ENCODE measurements at places on chromosomes 6 and 20. TPM values are rescaled to one million over a fixed set of nuclear protein-coding genes. Genes with fewer than 3 reads are reported as not detected.

The CD93 gene
- 1.8 TPM for total RNA-seq

The FAM83C gene
- total RNA-seq: not detected

The SGK2 gene
- 0.37 TPM for total RNA-seq

The E2F3 gene
- 33.9 TPM for total RNA-seq

The BANF2 gene
- not detected for total RNA-seq

The PRDM13 gene
- total RNA-seq: not detected

The CLDN20 gene
- not detected for total RNA-seq

The OR5V1 gene
- total RNA-seq: not detected

The CENPQ gene
- total RNA-seq: 13.9 TPM

DNA sequence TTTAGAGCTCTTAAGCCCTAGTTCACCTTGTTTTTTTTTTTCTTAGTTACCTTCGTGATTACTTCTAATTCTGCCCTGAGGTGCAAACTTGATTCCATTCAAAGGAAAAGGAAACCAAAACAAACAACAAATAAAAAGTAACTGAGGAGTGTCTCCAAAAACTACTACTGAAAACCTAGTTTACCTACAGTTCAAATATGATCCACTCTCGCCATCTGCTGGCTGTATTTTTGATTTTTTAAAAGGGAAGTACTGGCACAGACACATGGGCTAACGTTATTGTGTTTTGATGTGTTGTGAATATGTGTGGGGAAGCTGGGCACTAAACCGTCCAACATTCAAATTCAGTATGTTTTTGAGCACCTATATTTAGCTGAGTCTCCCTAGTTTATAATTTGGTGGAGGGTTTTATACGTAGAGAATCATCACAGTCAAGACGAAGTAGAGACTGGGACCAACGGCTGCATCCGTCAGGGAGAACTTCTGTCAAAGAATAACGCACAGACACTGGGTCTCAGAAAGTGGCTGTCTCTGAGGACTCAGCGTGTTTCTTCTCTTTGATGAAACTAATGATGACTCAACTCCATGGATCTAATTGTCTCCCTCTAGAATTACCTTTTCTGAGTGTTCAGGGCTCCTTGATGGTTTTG, 373.5 kb upstream of the BTBD3 start:
- H3K4me3 ChIP-seq: no peak overlapping the region
- no peak overlapping the region for H3K27ac ChIP-seq
- H3K27me3 ChIP-seq: no peaks in the 10 kb centered on the region
- no peaks in the 10 kb centered on the region for H3K4me1 ChIP-seq

DNA sequence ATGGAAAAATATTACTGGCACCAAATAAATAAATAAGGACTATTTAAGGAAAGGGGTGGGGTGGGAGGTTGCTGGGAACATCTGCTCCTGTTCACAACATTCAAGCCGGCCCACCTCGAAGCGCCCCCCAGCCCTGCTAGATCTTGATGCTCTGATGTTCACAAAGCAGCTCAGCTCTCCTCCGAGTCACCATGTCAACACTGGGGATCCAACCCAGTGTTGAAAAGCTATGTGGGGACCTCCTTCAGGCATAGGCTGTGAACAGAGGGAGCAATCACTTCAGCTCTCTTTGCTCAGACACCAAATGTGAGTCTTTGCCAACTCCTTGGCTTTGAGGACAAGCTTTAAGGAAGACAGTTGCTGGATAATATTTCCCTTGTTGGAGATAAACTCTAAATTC, 176.8 kb upstream of the NT5E start:
- no peak overlapping the region for H3K4me3 ChIP-seq
- no peaks in the 10 kb centered on the region for H3K36me3 ChIP-seq
- H3K27me3 ChIP-seq: no peaks in the 10 kb centered on the region
- H3K27ac ChIP-seq: no peak overlapping the region
- H3K4me1 ChIP-seq: no peaks in the 10 kb centered on the region

GRCh38 chr6:35477028-35477427, 8.8 kb downstream of the RPL10A start:
- no peak overlapping the region for H3K27ac ChIP-seq
- H3K4me3 ChIP-seq: no peak overlapping the region
- no peak for DNase-seq
- peaks cover 10% of the 10 kb centered on the region for H3K4me1 ChIP-seq

DNA sequence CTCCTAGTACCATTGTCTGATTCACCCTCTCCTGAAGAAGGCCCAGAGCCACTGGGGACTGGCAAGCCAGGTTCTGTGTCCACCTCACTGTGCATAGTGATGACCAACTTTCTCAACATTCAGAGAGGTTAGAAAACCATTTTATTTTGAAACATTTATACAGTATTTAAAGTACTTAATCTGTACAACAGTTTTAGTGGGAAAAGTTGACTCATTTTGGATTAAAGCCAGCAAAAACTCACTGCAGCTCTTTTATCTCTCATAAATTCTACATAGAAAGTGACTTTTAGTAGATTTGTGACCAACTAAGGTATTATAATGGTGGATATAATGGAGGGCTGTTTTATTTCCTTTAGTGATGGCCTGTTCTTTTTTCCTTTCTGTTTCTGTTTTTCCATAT, 9.7 kb downstream of the TULP4 start:
- no peaks in the 10 kb centered on the region for H3K27me3 ChIP-seq
- H3K4me3 ChIP-seq: no peak overlapping the region
- peak overlapping the region; percentile 51 for H3K27ac ChIP-seq
- peaks cover 30% of the 10 kb centered on the region for H3K36me3 ChIP-seq
- H3K4me1 ChIP-seq: peaks cover 34% of the 10 kb centered on the region

DNA sequence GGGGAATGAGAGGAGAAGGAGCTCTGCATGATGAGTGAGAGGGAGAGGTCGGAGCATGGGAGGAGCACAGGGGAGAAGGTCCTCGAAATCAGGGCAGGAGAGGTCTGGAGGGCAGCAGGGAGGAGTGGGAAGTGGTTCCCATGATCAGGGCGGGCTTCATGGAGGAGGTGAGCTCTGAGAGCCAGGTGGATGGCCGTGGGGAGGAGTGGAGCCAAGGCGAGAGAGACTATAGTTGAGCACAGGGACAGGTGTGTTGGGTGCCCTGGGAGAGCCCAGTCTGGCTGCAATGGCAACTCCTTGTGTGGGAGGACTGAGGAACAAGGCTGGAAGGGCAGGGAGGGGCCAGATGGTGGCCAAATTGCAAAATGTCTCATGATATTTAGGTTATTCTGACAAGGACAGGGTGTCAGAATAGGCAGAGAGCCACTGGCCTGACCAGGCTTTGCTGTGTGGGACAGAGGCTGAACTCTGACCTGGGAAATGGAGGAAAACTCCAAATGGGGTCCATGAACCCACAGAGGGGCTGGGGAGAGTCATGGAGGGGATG, 21.4 kb downstream of the TTBK1 start:
- no peak overlapping the region for H3K4me3 ChIP-seq
- H3K4me1 ChIP-seq: peaks cover 5% of the 10 kb centered on the region
- peaks cover 12% of the 10 kb centered on the region for H3K27me3 ChIP-seq

DNA sequence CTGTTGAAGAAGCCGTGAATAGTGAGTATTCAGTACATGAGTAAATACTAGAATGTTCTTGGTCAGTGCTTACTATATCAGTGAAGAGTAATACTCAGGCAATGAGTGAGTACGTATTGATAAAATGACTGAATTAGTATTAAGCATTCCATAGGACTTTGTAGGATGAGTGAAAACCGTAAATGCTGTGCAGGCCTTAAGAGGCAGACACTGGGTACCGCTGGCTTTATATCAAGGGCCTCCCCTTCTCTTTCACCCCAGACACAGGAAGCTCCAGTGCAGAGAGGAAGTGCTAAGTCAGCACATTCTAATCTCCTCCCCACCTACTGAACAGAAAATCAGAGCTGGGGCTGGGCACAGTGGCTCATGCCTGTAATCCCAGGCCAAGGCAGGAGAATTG, 24.2 kb downstream of the POFUT1 start:
- H3K27ac ChIP-seq: peak overlapping the region; percentile 94
- no peak overlapping the region for H3K4me3 ChIP-seq
- H3K4me1 ChIP-seq: peaks cover 30% of the 10 kb centered on the region
- peaks cover 52% of the 10 kb centered on the region for H3K36me3 ChIP-seq
- DNase-seq: peak; percentile 59

DNA sequence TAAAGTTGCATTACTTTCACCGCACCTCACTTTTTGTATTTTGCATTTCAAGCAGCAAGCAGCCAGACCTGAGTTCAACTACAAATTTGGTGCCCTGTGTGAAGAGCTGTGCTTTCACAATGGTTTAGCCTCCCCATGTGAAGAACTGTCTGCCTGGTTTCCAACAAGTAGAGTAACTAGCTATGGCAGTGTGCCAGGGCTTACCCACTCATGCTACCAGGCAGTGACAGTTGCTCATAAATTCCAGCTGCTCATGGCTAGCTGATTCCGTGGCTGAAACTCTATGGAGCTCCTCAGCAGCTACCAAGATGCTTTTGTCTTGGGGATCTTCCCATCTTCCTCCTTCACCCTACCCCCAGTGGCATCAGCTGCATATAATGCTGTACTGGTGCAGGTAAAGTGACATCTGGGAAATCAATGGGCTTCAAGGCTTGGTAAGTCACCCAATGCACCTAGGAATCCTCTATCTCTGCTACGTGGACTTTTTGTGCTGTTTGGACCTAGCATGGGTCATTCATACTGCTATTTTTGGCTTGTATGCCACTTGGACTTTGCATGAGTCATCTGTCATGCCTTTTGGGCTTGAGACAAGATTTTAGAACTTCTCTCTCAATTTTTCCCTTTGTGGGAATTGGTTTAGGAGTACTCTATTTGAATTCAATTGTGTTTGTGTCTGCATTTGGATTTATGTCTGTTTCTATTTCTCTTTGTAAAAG, 176.5 kb upstream of the GJE1 start:
- H3K27ac ChIP-seq: no peak overlapping the region
- no peaks in the 10 kb centered on the region for H3K4me1 ChIP-seq
- no peak overlapping the region for H3K4me3 ChIP-seq
- DNase-seq: no peak
- no peaks in the 10 kb centered on the region for H3K27me3 ChIP-seq

- no peaks in the 10 kb centered on the region for H3K4me1 ChIP-seq
- H3K27ac ChIP-seq: no peak overlapping the region
- H3K27me3 ChIP-seq: no peaks in the 10 kb centered on the region
- DNase-seq: no peak
- no peak overlapping the region for H3K4me3 ChIP-seq
Observed at GRCh38 chr6:74782346-74782745, 423.5 kb downstream of the COL12A1 start.

DNA sequence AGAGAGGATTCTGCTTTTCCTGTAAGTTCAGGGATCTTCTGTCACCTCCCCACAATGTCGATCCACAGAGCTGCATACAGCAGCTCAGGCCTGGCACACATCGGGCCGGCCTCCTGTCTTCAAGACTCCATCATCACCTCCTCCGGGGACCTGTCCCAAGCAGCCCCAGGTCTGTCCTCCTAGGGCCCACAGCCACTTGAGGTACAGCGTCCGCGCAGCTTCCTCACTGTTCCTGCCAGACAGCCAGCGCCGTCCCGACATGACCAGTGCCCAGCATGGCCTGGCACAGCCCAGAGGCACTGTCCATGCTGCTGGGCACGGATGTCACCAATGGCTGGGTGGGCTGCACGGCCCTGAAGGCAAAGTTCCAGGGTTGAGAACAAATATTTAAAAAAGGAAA, 101.6 kb downstream of the DLL1 start:
- H3K36me3 ChIP-seq: no peaks in the 10 kb centered on the region
- no peak overlapping the region for H3K4me3 ChIP-seq
- DNase-seq: peak; percentile 1
- H3K4me1 ChIP-seq: no peaks in the 10 kb centered on the region
- no peak overlapping the region for H3K27ac ChIP-seq

DNA sequence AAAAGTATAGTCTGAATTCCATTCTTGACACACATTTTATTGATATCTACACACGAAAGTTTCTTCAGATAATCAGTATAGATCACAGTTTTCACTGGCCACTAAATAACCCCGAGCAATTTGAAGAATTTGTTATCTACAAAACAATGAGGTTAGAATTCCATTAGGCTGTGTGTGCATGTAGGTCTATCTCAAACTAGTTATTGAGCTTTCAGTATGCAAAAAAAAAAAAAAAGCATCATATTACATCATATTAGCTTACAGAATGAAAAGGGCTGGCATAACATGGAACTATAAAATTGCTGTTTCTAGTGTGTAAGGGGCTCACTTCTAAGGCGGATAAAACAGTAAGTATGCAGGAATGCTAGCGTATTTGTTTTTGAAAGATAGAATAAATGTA, 59.5 kb upstream of the ADGRG6 start:
- no peak for DNase-seq
- H3K4me3 ChIP-seq: no peak overlapping the region

DNA sequence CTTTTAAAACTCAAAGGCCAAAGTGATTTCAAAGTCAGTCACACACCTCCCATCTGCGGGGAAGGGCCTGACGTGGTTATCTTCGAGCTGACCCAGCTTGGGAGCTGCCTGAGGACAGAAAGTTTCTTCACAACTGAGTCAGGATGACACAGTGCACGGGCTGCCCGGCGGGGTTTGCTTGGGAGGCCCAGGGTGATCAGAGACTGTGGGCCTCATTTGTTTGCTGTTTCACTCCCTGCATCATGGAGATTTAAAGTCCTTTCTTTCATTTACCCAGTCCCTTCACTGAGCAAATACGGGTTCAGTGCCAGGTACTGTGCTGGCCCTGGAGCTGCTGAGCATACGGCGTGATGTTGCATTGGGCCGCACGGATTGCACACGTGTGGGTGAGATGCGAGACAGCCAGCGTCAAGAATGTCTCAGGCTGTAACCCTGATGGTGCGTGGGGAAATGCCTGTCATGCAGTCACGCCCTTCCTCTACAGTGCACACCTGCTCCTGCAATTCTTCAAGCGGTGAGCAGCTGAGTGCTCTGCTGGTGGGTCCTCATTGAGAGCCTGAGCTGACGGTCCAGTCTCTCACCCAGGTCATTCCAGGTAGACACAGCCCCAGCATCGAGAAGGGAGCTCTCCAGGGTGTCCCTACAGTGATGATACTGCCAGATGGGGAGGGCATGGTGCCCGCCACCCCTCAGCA, 82.7 kb upstream of the PMEPA1 start:
- DNase-seq: no peak
- H3K36me3 ChIP-seq: no peaks in the 10 kb centered on the region
- no peak overlapping the region for H3K27ac ChIP-seq
- peaks cover 2% of the 10 kb centered on the region for H3K27me3 ChIP-seq
- no peaks in the 10 kb centered on the region for H3K4me1 ChIP-seq

- no peak for DNase-seq
- no peaks in the 10 kb centered on the region for H3K36me3 ChIP-seq
- peaks cover 10% of the 10 kb centered on the region for H3K27me3 ChIP-seq
- H3K4me1 ChIP-seq: no peaks in the 10 kb centered on the region
Observed at GRCh38 chr6:110514818-110515217, 38.4 kb upstream of the SLC22A16 start.
